Hindlimb muscle (tissue), 1 donor: ENCODE measurements at places on chromosomes 12 and 14.

GRCh38 chr14:76778546-76779215 is 17.4 kb downstream of the VASH1 start:
- DNase-seq: no peak

- DNase-seq: no peak
Observed at GRCh38 chr14:24875203-24875838, 174.6 kb downstream of the STXBP6 start.

- DNase-seq: no peak
Observed at GRCh38 chr12:132145334-132145733, 1.1 kb downstream of the NOC4L start.

- DNase-seq: peak; percentile 55
Observed at GRCh38 chr12:19643635-19644034, 204.3 kb downstream of the AEBP2 start.
